Epithelial cell of umbilical artery (primary cell): ENCODE measurements at places on chromosomes 7 and 10. TPM values are rescaled to one million over a fixed set of nuclear protein-coding genes. Genes with fewer than 3 reads are reported as not detected.

The MNX1 gene
- total RNA-seq: not detected in 2 replicates

The PLAU gene
- total RNA-seq: 26.6 and 48.6 TPM in 2 replicates

The TMEM236 gene
- under 0.01 and 0.15 TPM in 2 replicates for total RNA-seq

The DIP2C gene
- 4.4 and 7.1 TPM in 2 replicates for total RNA-seq

The HIPK2 gene
- 8.1 and 8.8 TPM in 2 replicates for total RNA-seq

The SLC29A3 gene
- 0.46 and 1.3 TPM in 2 replicates for total RNA-seq

The MSS51 gene
- total RNA-seq: 0.65 and 1.4 TPM in 2 replicates

The SPAG6 gene
- not detected in 2 replicates for total RNA-seq

The TMEM225B gene
- total RNA-seq: under 0.01 TPM in 1 of 2 replicates, not detected in the other

The ALOX5 gene
- total RNA-seq: under 0.01 and 0.15 TPM in 2 replicates

The CASTOR2 gene
- total RNA-seq: 4.0 and 8.8 TPM in 2 replicates

The TEX36 gene
- not detected in 2 replicates for total RNA-seq

The BCCIP gene
- total RNA-seq: 69.5 and 98.6 TPM in 2 replicates

The INA gene
- total RNA-seq: under 0.01 and 0.15 TPM in 2 replicates

The GNGT1 gene
- total RNA-seq: not detected in 2 replicates

The SPDYE2 gene
- total RNA-seq: not detected in 2 replicates

The ZNF736 gene
- total RNA-seq: 2.9 and 9.1 TPM in 2 replicates

The GPR37 gene
- total RNA-seq: 1.2 and 6.2 TPM in 2 replicates

The GBF1 gene
- 13.3 and 13.8 TPM in 2 replicates for total RNA-seq

The NRG3 gene
- total RNA-seq: 1.4 and 5.5 TPM in 2 replicates

The ADCY1 gene
- 0.32 and 0.61 TPM in 2 replicates for total RNA-seq

The HEPACAM2 gene
- not detected in 2 replicates for total RNA-seq

The NRAP gene
- not detected in 2 replicates for total RNA-seq

The LGI1 gene
- not detected in 2 replicates for total RNA-seq
